ENCODE measurements at places on chromosomes 16 and 17. TPM values are rescaled to one million over a fixed set of nuclear protein-coding genes. Genes with fewer than 3 reads are reported as not detected.

GRCh38 chr16:3589441-3589921 is 12.3 kb upstream of the NLRC3 start:
- no peaks in the 10 kb centered on the region for H3K36me3 ChIP-seq
- H3K4me1 ChIP-seq: peaks cover 5% of the 10 kb centered on the region
- H3K4me3 ChIP-seq: no peak overlapping the region
- DNase-seq: no peak

- H3K4me1 ChIP-seq: peaks cover 19% of the 10 kb centered on the region
- H3K27ac ChIP-seq: no peak overlapping the region
- H3K27me3 ChIP-seq: peaks cover 79% of the 10 kb centered on the region
- H3K36me3 ChIP-seq: no peaks in the 10 kb centered on the region
These were observed 3.3 kb downstream of the CARMIL2 start for GRCh38 chr16:67648088-67648763.

- H3K27ac ChIP-seq: no peak overlapping the region
- no peak for DNase-seq
- no peaks in the 10 kb centered on the region for H3K4me1 ChIP-seq
- no peaks in the 10 kb centered on the region for H3K27me3 ChIP-seq
These were observed 26.4 kb downstream of the PIGL start for GRCh38 chr17:16243385-16243784.

DNA sequence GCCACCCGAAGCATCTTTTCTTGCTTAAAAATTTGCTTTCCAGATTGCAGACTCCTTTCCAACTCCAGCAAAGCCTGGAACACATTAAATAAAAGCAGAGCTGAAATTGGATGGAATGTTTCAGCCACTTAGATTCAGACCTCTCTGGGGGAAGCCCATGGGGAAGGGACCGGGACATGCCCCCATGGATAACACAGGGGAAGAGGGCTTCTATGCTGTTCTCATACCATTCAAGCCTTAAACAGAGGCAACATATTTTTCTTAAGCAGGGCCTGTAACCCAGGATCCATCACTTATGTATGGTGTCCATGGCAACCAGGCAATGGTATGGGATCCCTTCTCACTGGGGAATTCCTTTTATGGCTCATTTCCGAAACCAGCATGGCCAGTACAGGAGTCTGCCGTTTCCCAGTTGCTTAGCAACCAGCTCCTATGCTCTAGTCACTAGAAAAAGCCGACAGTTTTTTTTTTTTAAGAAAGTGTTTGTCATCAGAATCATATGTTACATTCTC is 62.0 kb upstream of the MARCHF10 start:
- no peak for DNase-seq
- no peak overlapping the region for H3K4me3 ChIP-seq
- H3K36me3 ChIP-seq: no peaks in the 10 kb centered on the region
- no peaks in the 10 kb centered on the region for H3K4me1 ChIP-seq

SULT1A2 gene
- total RNA-seq: 0.57 TPM

GRCh38 chr17:72223866-72224291 is 103.1 kb downstream of the SOX9 start:
- H3K4me3 ChIP-seq: no peak overlapping the region
- no peaks in the 10 kb centered on the region for H3K4me1 ChIP-seq
- H3K27me3 ChIP-seq: peaks cover 37% of the 10 kb centered on the region
- DNase-seq: no peak
- no peaks in the 10 kb centered on the region for H3K36me3 ChIP-seq

GRCh38 chr16:58096249-58096648 is 32.9 kb downstream of the CFAP20 start:
- peaks cover 13% of the 10 kb centered on the region for H3K4me1 ChIP-seq
- H3K27ac ChIP-seq: no peak overlapping the region
- H3K36me3 ChIP-seq: no peaks in the 10 kb centered on the region
- H3K4me3 ChIP-seq: no peak overlapping the region
- no peaks in the 10 kb centered on the region for H3K27me3 ChIP-seq
- DNase-seq: no peak

PRMT7 gene
- total RNA-seq: 23.7 TPM

- peaks cover 32% of the 10 kb centered on the region for H3K27me3 ChIP-seq
- no peak overlapping the region for H3K27ac ChIP-seq
- no peaks in the 10 kb centered on the region for H3K36me3 ChIP-seq
- peak overlapping the region; percentile 64 for H3K4me3 ChIP-seq
- H3K4me1 ChIP-seq: peaks cover 30% of the 10 kb centered on the region
These were observed 982 bp downstream of the DBNDD1 start for GRCh38 chr16:90018297-90018651.

EPOP gene
- 0.33 TPM for total RNA-seq

- no peaks in the 10 kb centered on the region for H3K36me3 ChIP-seq
- H3K27me3 ChIP-seq: peaks cover 27% of the 10 kb centered on the region
- no peak overlapping the region for H3K27ac ChIP-seq
These were observed 25.3 kb downstream of the USP43 start for GRCh38 chr17:9670596-9670995.

All from heart right ventricle (tissue), 16 donors.